ENCODE measurements at places on chromosomes 3 and 15.

DNA sequence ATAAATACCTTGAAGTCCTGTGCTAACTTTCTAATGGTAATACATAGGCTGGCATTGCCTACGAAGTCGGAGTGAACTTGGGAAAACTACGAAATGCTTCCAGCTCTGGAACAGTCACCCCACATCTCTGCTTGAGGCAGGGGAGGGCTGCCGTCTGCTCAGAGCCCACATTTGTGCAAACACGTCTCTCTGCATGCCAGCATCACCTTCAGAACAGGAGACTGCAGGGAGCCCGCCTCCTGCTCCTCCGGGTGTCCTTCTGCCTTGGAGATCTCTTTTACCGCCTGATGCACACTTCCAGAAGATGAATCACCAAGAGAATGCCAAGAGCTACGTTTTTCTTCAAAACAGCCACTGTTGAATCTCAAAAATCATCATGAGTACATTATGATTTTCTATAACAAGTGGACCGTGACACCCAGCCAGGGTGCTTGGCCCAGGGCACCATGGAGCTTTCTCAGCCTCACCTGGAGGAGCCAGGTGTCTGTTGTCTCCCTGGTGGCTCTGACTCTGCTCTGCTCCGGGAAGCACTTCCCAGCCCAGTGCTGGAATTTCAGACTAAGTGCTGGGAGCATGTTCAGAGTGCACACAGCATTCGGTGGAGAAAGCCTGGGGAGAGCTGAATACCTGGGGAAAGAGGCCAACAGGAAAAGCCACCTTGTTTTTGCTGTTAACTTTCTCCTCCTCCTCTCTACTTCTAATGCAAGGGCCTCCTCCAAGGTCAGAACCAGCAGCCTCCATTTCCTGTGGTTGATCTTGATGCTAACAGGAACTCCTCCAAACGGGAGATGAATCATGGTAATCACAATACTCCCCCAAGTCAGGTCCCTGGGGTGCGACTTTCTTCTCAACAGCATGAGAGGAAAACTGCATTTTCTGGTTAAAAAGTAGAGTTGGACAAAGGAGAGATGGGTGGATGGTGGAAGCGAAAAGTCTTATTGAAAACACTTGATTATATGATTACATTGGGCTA is 467.7 kb downstream of the GABRG3 start:
- no peak for DNase-seq

- no peak for DNase-seq
Measured at GRCh38 chr3:184466413-184466960, 86.6 kb downstream of the CHRD start.

GRCh38 chr3:176431038-176431418 is 766.3 kb downstream of the TBL1XR1 start:
- no peak for DNase-seq

DNA sequence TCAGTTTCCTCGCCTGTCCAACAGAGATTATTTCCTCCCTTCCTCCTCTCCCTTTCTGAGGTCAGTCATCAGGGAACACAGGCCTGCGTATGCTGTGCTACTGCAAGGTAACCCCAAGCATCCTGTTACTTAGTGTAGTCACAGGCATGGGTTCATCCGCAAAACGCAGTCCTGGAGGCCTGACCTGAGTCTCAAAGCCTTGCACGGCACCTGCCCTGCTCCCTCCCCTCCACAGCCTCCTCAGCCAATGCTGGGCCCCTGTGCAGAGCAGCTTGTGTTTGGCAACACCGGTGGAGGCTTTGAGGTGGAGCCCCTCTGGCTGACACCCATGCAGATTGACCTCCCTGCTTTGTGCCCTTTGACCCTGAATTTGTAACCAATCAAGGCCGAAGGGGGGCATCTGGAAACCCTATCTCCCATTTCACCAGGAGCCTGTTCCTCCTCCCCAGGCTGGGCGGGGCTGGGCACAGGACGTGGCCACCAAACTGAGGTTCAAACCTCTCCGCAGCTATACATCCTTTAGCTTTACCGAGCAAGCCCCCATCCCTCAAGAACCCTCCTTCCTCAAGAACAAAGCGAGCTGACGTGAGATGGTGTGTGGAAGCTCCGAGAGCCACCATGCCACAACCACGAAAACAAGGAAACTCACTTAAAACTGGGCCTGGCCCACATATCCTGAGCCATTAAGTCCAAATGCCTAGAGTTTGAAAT is 21.5 kb downstream of the TKT start:
- no peak for DNase-seq

DNA sequence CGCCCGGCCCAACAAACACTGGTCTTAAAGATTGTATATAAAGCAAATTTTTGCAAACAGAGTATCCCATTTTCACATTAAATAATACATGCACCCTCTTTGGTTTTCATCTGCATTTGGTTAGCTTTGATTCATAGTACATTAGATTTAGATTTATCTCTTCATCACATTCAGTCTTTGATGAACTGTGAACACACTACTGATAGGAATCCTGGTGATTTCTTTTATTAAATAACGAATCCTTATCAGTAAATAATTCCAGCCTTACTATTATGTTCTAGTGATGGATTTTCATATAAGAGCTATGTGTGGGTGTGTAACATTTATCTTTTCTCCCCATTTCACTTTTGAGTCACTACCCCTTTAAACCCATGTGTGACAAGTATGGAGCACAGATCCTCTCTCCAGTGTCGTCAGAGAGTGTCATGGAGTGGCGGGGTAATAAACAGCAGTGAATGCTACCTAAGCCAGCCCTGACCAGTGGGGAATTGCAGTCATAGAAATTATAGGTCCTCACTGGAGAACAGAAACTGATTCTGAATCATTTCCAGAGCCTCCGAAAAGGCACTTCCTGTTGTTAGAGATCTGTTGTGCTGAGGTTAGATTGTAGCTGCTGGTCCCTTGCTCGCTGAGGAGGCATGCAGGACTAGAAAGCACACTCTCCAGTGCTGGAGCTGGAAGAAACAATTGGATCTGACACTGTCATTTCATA is 22.0 kb downstream of the SLC7A14 start:
- peak; percentile 53 for DNase-seq

DNA sequence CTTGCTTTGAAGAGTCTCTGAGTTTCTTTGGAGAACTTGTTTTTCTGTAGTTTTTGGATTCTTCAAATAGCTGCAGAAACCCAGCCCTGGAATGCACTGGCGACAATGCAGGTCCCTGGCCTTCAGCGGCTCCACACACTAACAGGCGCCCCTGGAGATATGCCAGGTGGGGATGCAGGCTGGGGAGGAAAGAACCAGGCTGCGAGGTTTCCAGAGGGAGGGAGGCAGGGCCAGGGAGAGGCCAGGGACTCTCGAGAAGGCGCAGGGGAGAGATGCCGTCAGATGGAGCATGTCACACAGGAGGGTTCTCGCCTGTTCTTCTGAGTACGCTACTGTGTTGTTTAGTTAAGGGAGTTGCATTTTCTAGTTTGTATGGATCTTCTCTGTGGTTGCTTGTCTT is 283.1 kb downstream of the GABRG3 start:
- DNase-seq, result no peak

GRCh38 chr3:86793786-86794185 is 197.2 kb downstream of the VGLL3 start:
- DNase-seq, result peak; percentile 90

GRCh38 chr3:140898340-140899180 is 43.1 kb upstream of the SLC25A36 start:
- DNase-seq, result peak; percentile 86

DNA sequence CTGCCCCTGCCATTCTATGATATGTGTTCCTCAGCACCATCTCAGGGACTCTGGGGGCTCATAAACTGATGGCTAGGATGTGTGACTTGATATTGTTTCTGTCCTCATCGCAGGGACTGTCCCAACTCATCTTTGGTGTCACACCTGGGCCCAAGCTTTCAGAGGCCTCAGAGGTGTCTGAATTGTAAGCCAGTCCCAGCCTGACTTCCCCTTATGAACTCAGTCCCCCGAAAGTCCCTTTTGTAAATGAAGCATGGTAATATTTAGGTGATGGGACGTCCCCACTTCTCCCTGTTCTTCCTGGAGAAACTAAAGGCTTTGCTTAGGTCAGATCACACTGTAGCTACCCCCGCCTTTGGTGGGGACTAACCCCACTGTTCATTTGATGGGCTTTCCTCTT is 142.4 kb upstream of the TLE3 start:
- no peak for DNase-seq

GRCh38 chr3:176469694-176470205 is 727.5 kb downstream of the TBL1XR1 start:
- DNase-seq, result peak; percentile 11

DNA sequence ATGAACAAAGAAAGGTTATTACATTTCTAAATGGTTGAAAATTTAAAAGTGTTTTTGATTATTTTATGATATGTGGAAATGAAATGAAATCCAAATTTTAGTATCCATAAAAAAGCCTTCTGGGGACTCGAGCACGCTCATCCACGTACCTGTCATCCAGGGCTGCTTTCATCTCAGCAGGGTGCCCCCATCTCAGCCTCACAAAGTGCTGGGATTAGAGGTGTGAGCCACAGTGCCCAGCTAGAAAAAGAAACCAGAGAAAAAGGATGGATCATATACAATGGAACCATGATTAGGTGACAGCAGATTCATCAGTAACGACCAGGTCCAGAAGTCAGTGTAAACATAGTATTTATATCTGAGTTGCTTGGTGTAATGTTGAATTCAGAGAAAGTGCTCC is 49.7 kb downstream of the STARD5 start:
- DNase-seq, result no peak

GRCh38 chr3:123080864-123081562 is 14.2 kb downstream of the PDIA5 start:
- no peak for DNase-seq

DNA sequence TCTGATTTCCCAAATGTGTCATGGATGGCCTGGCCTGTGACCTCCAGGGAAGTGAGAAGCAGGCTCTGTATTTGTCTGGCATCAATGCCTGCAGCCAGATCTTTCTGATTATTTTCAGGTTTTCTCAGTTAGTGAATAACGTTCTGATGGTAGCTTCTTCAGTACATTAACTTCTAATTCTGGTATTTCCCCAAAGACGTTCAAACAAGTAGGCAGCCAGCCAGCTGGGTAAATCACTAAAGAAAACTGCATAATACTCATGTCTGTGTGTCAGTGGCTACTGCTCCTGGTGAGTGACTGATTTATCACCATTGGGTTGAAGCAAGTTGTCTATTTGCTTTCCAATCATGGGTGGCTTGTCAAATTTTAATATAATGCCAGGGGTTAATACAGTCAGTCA is 162.6 kb upstream of the PFN2 start:
- DNase-seq, result no peak

- no peak for DNase-seq
Measured at GRCh38 chr3:194032828-194033435, 103.0 kb upstream of the HES1 start.

- DNase-seq, result no peak
Measured at GRCh38 chr3:156291272-156292123, 171.1 kb downstream of the KCNAB1 start.

DNA sequence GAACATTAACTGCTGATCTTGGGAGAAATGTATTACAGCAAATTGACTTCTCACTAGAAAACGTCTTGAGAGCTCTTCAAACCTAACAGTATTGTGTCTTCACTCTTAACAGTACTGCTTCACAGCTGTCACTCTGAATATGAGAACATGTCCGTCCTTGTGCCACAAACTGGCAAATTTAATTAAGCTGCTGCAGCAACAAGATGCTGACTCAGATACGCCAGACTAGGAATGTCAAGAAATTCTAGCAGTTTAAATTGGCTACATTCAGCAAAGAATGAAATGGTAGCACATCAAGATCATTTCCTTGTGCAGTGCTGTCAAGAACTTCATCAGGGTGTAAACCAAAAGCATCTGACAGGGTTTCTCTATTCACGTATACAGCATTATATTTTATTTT is 7.6 kb downstream of the ICE2 start:
- no peak for DNase-seq
